ENCODE measurements at places on chromosomes 1 and 21. TPM values are rescaled to one million over a fixed set of nuclear protein-coding genes. Genes with fewer than 3 reads are reported as not detected.
A peak's percentile ranks its signal among the peaks of the same experiment; 100 is the strongest.

DNA sequence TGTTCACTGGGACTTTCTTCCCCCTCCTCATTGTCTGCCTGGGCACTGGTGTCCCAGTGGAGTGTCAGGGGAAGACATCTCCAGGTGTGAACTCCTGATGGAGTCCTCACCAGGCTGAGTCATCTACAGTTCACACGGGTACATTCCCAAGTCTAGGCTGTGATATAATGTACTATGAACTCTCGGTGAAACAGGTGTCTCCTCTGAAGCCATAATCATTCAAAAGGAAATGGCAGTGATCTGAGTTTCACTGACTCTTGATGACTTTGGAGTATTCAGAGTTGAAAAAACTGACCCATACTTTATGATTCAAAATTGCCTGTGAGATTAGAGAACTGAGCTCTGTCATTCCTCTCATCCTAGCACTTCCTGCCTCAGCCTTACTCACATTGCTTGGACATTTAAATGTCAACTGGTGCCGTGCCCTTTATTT lies 9.1 kb downstream of the LAMC2 start:
- no peak overlapping the region for H3K27ac ChIP-seq
- DNase-seq, result no peak
- H3K27me3 ChIP-seq, result no peaks in the 10 kb centered on the region
- no peaks in the 10 kb centered on the region for H3K4me1 ChIP-seq
- H3K36me3 ChIP-seq, result no peaks in the 10 kb centered on the region
- no peak overlapping the region for H3K4me3 ChIP-seq

TMEM51 gene
- total RNA-seq, result 14.7 TPM

DNA sequence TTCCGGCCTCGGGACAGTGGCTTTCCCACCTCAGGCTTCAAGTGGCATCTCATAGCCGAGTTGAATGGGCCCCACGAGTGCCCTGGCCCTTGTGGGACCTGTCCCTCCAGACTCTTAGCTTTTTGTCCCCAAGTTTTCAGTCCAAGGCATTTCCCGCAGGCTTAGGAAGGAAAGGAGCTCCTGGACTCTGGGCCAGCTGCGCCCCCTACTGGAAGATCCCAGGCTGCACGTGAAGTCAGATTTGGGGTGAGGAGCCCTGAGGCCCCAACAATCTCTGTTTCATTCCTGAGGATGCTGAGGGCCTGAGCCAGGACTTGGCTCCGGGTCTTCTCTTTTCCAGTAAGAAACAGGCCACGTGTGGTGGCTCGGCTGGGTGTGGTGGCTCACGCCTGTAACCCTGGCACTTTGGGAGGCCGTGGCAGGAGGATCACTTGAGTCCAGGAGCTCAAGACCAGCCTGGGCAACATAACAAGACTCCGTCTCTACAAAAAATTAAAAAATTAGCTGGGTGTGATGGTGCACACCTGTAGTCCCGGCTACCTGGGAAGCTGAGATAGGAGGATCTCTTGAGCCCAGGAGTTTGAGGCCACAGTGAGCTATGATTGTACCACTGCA lies 67.4 kb downstream of the ARHGEF10L start:
- H3K27me3 ChIP-seq, result no peaks in the 10 kb centered on the region
- peak; percentile 89 for DNase-seq
- no peak overlapping the region for H3K4me3 ChIP-seq
- H3K27ac ChIP-seq, result no peak overlapping the region
- peaks cover 11% of the 10 kb centered on the region for H3K4me1 ChIP-seq

DNA sequence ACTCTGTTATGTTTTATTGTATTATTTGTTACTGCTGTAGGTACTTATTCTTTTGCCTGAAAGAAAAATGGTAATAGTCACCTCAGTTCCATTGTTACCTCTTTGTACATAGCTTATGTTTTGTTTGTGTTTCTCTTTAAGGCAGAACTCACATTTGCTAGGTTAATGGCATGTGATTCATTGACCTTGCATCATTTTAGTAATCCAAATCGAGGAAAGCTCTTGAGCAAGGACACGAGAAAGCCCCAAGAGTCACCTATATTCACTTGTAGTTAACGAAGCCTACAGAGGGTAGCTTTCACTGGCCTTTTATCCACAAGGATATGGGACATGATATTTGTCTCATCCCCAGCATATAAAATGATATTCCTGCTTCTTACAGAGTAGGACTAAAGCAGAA lies 1765.2 kb downstream of the NCAM2 start:
- no peak overlapping the region for H3K27ac ChIP-seq
- no peak for DNase-seq
- H3K27me3 ChIP-seq, result no peaks in the 10 kb centered on the region
- H3K36me3 ChIP-seq, result no peaks in the 10 kb centered on the region
- no peaks in the 10 kb centered on the region for H3K4me1 ChIP-seq

WDR64 gene
- not detected for total RNA-seq

- no peak for DNase-seq
- H3K4me3 ChIP-seq, result no peak overlapping the region
- no peaks in the 10 kb centered on the region for H3K36me3 ChIP-seq
- no peaks in the 10 kb centered on the region for H3K4me1 ChIP-seq
These were observed 69.6 kb downstream of the DUSP10 start for GRCh38 chr1:221672239-221672645.

DNA sequence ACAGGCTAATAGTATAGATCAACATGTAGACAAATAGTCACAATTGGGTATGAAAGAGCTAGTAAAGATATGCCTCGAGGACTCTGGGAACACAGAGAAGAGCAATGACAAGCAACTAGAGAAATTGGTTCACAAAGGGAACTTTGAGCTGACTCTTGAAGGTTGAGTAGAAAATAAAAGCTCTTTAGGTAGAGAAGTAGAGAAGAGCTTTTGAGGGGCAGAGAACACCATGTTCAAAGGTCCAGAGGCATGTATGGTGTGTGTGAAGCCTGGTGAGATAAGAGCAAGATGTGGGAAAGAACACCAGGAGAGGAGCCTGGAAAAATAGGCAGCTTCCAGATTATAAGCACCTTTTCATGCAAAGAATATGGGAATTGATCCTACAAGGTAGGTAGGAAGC lies 109.7 kb upstream of the MAGI3 start:
- DNase-seq, result no peak
- no peaks in the 10 kb centered on the region for H3K27me3 ChIP-seq
- H3K4me3 ChIP-seq, result no peak overlapping the region
- H3K36me3 ChIP-seq, result no peaks in the 10 kb centered on the region
- H3K27ac ChIP-seq, result no peak overlapping the region

DNA sequence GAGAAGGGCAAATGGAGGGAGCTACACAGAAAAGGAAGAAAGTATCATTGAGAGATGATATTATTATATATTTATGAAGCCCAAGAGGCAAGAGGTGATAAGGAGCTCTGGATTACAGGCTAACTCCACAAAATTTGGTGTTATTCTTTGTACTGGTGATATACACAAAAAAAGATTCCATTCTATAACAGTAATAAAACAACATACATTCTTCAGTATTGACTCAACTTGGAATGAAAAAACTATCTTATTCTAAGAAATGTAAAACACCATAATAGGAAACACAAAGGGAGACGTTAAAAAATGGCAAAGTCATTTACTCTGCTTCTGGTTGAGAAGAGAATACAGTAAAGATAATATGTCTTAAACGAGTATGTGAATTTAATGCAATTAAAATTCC lies 99.4 kb downstream of the TEX35 start:
- no peak for DNase-seq
- H3K4me3 ChIP-seq, result no peak overlapping the region
- no peak overlapping the region for H3K27ac ChIP-seq
- H3K36me3 ChIP-seq, result no peaks in the 10 kb centered on the region

HTR1D gene
- total RNA-seq, result 0.93 TPM

GRCh38 chr1:2174348-2175054 lies 20.1 kb downstream of the FAAP20 start:
- H3K27ac ChIP-seq, result no peak overlapping the region
- H3K27me3 ChIP-seq, result no peaks in the 10 kb centered on the region
- H3K4me3 ChIP-seq, result peak overlapping the region; percentile 19
- DNase-seq, result no peak
- H3K4me1 ChIP-seq, result no peaks in the 10 kb centered on the region
- H3K36me3 ChIP-seq, result peaks cover 6% of the 10 kb centered on the region

GRCh38 chr1:201466492-201466891 lies 2.5 kb downstream of the PHLDA3 start:
- H3K36me3 ChIP-seq, result peaks cover 17% of the 10 kb centered on the region
- DNase-seq, result peak; percentile 81
- H3K4me3 ChIP-seq, result peak overlapping the region; percentile 74
- peak overlapping the region; percentile 94 for H3K27ac ChIP-seq

DNA sequence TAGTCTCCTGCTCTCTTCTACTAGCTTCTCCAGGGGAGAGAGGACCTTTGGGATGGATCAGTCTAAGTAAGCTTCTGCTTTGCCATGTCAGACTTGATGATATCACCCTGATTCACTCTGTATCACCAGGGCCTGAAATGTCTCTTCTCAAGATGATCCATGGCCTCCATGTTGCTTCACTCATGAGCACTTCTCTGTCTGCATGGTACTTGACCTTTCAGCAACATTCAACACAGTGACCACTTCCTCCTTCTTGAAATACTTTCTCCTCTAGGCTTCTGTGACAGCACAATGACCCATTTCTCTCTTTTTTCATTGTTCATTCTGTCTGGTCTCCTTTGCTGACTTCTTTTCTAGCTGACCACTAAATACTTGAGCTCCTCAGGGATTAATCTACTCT lies 35.3 kb upstream of the NGF start:
- no peaks in the 10 kb centered on the region for H3K36me3 ChIP-seq
- H3K27me3 ChIP-seq, result no peaks in the 10 kb centered on the region
- no peak overlapping the region for H3K4me3 ChIP-seq
- H3K4me1 ChIP-seq, result no peaks in the 10 kb centered on the region
- no peak overlapping the region for H3K27ac ChIP-seq
- DNase-seq, result no peak

GRCh38 chr1:17194133-17194475 lies 10.8 kb upstream of the PADI1 start:
- H3K4me3 ChIP-seq, result no peak overlapping the region
- DNase-seq, result no peak
- no peaks in the 10 kb centered on the region for H3K4me1 ChIP-seq
- no peak overlapping the region for H3K27ac ChIP-seq
- H3K36me3 ChIP-seq, result no peaks in the 10 kb centered on the region

- H3K4me1 ChIP-seq, result peaks cover 29% of the 10 kb centered on the region
- H3K27ac ChIP-seq, result no peak overlapping the region
- no peak for DNase-seq
- H3K27me3 ChIP-seq, result no peaks in the 10 kb centered on the region
- no peak overlapping the region for H3K4me3 ChIP-seq
These were observed 203.4 kb upstream of the RAB4A start for GRCh38 chr1:229067546-229067945.

GRCh38 chr21:37622755-37623154 lies 256.2 kb downstream of the DYRK1A start:
- H3K27ac ChIP-seq, result no peak overlapping the region
- DNase-seq, result no peak

- no peaks in the 10 kb centered on the region for H3K36me3 ChIP-seq
- no peak overlapping the region for H3K4me3 ChIP-seq
- no peaks in the 10 kb centered on the region for H3K27me3 ChIP-seq
- no peak overlapping the region for H3K27ac ChIP-seq
These were observed 7.9 kb downstream of the LEFTY2 start for GRCh38 chr1:225933072-225933471.

DNA sequence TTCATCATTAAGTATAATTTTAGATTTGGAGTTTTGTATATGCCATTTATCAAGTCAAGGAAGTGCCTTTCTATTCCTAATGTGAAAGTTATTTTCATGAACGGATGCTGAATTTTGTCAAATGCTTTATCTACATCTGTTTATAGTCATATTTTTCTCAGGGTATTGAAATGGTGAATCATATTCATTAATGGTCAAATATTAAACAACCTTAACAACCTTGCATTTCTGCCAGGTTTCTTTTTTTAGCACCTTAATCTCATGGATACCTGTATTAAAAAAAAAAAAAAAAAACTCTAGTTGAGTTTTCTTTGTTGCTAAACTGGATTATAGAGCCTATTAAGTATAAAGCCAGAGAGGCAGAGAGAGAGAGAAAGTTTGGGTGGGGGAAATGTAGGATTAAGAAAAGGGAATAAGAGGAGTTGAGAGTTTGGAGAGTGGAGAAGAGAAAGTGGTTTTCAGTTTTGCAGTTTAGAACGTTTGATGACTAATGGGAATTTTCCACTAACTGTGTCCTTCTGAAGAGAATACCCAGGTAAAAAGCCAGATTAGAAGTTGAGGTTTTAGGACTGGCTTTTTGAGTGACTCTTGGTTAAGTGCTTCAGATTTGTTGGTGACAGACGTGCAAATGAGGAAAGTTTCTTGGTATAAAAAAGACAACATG lies 305.0 kb downstream of the HLX start:
- no peak overlapping the region for H3K4me3 ChIP-seq
- no peaks in the 10 kb centered on the region for H3K36me3 ChIP-seq
- no peaks in the 10 kb centered on the region for H3K27me3 ChIP-seq
- no peak for DNase-seq
- H3K4me1 ChIP-seq, result no peaks in the 10 kb centered on the region
- H3K27ac ChIP-seq, result no peak overlapping the region

- peaks cover 51% of the 10 kb centered on the region for H3K4me1 ChIP-seq
- H3K36me3 ChIP-seq, result no peaks in the 10 kb centered on the region
- no peak for DNase-seq
- no peak overlapping the region for H3K4me3 ChIP-seq
These were observed 25.4 kb downstream of the ECE1 start for GRCh38 chr1:21264898-21265297.

KRTAP13-1 gene
- not detected for total RNA-seq

RNF186 gene
- total RNA-seq, result not detected

DNA sequence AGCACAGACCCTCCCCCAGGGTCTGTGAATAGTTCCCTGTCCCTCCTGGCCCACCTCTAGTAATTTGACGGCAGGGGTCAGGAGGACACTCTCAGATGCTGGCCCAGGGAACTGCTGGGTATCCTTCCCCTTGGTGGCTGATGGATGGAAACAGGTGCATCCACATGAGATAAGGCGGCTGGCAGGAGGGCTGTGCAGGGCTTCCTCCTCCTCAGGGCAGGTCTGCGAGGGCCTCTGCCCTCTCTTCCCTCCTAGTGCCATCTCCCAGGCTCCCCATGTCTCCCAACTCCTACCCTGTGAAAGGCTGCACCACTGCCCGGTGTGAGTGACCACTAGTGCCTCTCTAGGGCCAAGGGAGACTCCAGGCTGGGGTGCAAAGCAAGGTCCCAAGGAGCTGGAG lies 123.9 kb downstream of the GLIS1 start:
- H3K27me3 ChIP-seq, result no peaks in the 10 kb centered on the region
- no peaks in the 10 kb centered on the region for H3K4me1 ChIP-seq
- H3K4me3 ChIP-seq, result no peak overlapping the region

DNM3 gene
- 15.4 TPM for total RNA-seq

OR2M3 gene
- not detected for total RNA-seq

DNA sequence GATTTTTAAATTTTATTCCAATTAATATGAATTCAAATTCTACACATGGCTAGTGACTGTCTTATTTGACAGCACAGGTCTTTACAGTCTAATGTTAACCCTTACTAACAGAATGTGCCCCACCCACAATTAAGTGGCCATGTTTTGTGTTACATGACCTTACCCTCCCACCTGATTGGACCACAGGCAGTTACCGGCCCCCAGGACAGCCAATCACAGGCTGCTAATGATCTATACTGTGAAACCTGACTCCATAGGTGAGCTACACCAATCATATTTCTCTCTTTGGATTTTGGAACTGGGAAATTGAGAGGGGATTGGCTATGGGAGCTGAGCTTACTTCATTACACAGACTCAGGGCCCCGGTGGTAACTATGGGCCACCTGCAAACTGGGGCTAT lies 27.5 kb downstream of the ZP4 start:
- no peak overlapping the region for H3K27ac ChIP-seq
- no peak for DNase-seq
- H3K4me1 ChIP-seq, result no peaks in the 10 kb centered on the region
- H3K36me3 ChIP-seq, result no peaks in the 10 kb centered on the region
- H3K27me3 ChIP-seq, result no peaks in the 10 kb centered on the region

Data from upper lobe of right lung (tissue), 1 donor.